SJSA1 (cell line): ENCODE measurements at places on chromosomes 13 and 19. TPM values are rescaled to one million over a fixed set of nuclear protein-coding genes. Genes with fewer than 3 reads are reported as not detected.

GRCh38 chr13:50509167-50509566, 334.3 kb downstream of the DLEU7 start:
- no peak for DNase-seq

- peak; percentile 94 for DNase-seq
These were observed 67.0 kb upstream of the SERP2 start for GRCh38 chr13:44306371-44307192.

- DNase-seq: peak; percentile 74
These were observed 9.8 kb upstream of the DPF1 start for GRCh38 chr19:38233740-38234251.

Gene CABP5
- not detected in 2 replicates for total RNA-seq

Gene JAK3
- total RNA-seq: 5.4 and 6.9 TPM in 2 replicates

DNA sequence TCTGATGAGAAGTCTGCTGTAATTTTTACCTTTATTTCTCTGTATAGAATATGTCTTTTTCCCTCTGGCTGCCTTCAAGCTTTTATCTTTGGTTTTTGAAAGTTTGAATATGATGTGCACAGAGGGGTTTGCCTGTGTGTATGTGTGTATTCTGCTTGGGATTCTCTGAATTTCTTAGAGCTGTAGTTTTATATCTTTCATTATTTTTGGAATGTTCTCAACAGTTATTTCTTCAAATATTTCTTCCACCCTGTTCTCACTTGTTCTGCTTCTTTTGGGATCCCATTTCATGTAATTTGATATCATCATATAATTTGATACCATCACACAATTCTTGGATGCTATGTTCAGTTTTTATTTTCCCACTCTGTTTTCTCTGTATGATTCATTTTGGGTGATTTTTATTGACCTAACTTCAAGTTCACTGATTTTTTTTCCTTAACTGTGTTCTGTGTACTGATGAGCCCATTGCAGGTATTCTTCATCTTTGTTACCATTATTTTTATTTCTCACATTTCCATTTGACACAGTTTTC, 7.5 kb downstream of the COG3 start:
- no peak for DNase-seq

Gene SYNE4
- total RNA-seq: 0.26 TPM in 1 of 2 replicates, not detected in the other
